ENCODE measurements at places on chromosomes 11 and 22.

DNA sequence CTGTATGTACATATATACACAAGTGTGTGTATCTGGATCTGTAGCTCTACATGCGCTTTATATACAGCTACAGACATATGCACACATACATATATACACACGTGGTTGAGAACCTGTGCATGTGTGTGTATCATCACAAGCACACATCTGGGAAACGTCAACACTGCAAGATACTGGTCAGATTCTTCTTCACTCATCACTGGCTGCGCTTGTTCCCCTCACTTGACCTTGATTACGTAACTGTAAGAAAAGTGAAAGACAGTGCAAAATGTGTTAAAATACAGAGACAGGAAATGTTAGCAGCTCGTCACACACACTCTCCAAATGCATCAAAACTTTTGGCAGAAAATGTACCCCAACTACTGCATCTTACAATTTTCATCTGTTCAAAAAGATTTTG, 51.9 kb upstream of the MN1 start:
- no peaks in the 10 kb centered on the region for H3K4me1 ChIP-seq
- H3K27me3 ChIP-seq: no peaks in the 10 kb centered on the region
- no peak overlapping the region for H3K4me3 ChIP-seq
- H3K36me3 ChIP-seq: peaks cover 82% of the 10 kb centered on the region

DNA sequence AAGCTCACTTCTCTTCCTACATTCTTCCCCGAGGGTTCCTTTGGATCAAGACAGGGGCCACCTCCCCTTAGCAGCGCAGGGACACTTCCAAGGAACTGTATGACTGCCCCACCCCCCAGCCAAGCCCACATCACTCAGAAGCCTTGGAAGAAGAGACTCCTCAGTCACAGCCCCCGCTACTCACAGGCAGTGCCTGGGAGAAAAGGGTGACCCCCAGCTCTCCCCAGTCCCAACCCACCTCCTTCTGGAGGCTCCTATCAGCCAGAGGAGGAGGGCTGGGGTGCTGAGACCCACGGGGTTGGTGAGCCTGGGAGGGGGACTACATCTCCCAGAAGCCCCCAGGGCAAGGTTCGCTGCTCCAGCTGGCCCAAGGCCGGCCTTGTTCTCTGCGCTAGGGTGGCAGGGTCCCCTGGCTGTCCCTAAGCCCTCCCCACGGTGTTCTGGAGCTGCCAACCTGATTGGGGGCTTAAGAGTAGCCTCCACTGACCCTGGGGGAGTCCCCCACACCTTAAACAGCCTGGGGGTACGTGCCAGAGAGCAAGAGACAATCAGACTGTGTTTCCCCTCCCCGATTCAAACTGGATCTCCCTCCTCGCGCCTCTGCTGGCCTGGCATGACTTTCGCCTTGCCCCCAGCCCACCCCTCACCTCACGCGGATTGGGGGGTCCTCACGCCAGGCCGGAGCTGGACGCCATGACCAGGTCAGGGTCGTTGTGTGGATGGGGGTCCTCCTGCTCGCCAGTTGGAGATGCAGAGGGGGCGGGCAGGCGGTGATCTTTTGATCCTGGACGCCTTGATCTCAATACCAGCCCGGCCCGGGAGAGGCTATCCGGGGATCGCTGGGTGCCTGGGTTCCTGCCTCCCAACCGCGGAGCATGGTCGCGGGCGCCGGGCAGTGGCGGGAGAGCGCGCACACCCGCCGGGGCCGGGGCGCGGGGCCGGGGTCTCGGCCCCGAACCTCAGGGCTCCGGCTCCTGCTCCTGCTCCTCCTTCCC, 838 bp downstream of the BCL9L start:
- H3K27ac ChIP-seq: peak overlapping the region; percentile 91
- H3K36me3 ChIP-seq: no peaks in the 10 kb centered on the region
- H3K4me1 ChIP-seq: peaks cover 76% of the 10 kb centered on the region
- peak overlapping the region; percentile 86 for H3K4me3 ChIP-seq

GRCh38 chr22:19636696-19637407, 77.5 kb upstream of the SEPTIN5 start:
- H3K36me3 ChIP-seq: no peaks in the 10 kb centered on the region
- no peak for ATAC-seq
- H3K4me3 ChIP-seq: no peak overlapping the region
- H3K4me1 ChIP-seq: no peaks in the 10 kb centered on the region

DNA sequence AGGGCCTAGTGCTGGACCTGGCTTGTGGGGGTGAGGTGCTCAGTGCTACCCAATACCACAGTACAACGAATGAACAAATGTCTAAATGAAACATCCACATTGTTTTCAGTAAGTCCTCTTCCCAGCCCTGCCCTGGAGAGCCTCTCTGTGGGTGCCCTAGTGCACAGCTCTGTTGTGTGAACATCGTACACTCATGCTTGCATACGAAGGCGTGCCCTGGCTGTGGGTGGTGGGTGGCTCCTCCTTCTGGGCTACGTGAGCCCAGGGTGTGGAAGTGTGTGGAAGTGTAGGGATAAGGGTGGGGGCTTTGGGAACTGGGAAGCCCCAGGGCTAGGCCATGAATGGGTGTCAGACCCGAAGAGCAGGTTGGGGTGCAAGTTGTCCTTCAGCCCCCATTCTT, 592 bp upstream of the NLRX1 start:
- peaks cover 7% of the 10 kb centered on the region for H3K4me1 ChIP-seq
- no peaks in the 10 kb centered on the region for H3K36me3 ChIP-seq
- ATAC-seq: no peak
- peak overlapping the region; percentile 93 for H3K4me3 ChIP-seq

- H3K4me1 ChIP-seq: peaks cover 3% of the 10 kb centered on the region
- H3K27me3 ChIP-seq: peaks cover 88% of the 10 kb centered on the region
- H3K4me3 ChIP-seq: no peak overlapping the region
- no peak for ATAC-seq
- H3K27ac ChIP-seq: no peak overlapping the region
Observed at GRCh38 chr11:70068345-70068744, 9.8 kb upstream of the ANO1 start.

DNA sequence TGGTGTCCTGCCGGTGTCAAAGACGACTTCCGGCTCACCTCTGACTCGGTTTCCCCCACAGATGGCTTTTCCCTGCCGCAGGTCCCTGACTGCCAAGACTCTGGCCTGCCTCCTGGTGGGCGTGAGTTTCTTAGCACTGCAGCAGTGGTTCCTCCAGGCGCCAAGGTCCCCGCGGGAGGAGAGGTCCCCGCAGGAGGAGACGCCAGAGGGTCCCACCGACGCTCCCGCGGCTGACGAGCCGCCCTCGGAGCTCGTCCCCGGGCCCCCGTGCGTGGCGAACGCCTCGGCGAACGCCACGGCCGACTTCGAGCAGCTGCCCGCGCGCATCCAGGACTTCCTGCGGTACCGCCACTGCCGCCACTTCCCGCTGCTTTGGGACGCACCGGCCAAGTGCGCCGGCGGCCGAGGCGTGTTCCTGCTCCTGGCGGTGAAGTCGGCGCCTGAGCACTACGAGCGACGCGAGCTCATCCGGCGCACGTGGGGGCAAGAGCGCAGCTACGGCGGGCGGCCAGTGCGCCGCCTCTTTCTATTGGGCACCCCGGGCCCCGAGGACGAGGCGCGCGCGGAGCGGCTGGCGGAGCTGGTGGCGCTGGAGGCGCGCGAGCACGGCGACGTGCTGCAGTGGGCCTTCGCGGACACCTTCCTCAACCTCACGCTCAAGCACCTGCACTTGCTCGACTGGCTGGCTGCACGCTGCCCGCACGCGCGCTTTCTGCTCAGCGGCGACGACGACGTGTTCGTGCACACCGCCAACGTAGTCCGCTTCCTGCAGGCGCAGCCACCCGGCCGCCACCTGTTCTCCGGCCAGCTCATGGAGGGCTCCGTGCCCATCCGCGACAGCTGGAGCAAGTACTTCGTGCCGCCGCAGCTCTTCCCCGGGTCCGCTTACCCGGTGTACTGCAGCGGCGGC, 5.5 kb downstream of the B3GNT6 start:
- no peak overlapping the region for H3K27ac ChIP-seq
- peaks cover 72% of the 10 kb centered on the region for H3K27me3 ChIP-seq
- peak overlapping the region; percentile 19 for H3K4me3 ChIP-seq
- no peaks in the 10 kb centered on the region for H3K36me3 ChIP-seq
- ATAC-seq: no peak

- no peak overlapping the region for H3K27ac ChIP-seq
- H3K4me1 ChIP-seq: peaks cover 6% of the 10 kb centered on the region
- H3K4me3 ChIP-seq: no peak overlapping the region
- H3K27me3 ChIP-seq: no peaks in the 10 kb centered on the region
- ATAC-seq: peak; percentile 67
Observed at GRCh38 chr11:46006418-46007070, 84.1 kb downstream of the LARGE2 start.

DNA sequence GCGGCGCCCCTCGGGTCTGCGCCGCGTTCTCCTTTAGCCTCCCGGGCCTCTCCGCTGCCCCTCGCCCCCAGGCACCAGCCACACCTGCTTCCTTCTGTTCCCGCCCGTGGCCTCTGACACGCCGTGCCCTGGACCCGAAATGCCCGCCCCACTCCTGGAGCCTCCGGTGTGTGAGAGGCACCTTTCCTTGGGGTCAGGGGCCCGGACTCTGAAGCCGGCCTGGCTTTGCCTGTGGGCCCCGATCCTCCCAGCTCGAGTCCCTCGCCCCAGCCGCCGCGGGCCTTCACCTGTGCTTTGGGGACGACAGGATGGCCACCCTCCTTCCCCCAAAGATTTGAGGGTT, 661 bp upstream of the CDPF1 start:
- peak; percentile 9 for ATAC-seq
- peak overlapping the region; percentile 93 for H3K4me3 ChIP-seq
- H3K27ac ChIP-seq: peak overlapping the region; percentile 89
- peaks cover 35% of the 10 kb centered on the region for H3K4me1 ChIP-seq

GRCh38 chr11:1655168-1656060, 25.8 kb downstream of the KRTAP5-5 start:
- H3K36me3 ChIP-seq: no peaks in the 10 kb centered on the region
- peaks cover 6% of the 10 kb centered on the region for H3K4me1 ChIP-seq
- H3K27ac ChIP-seq: no peak overlapping the region

GRCh38 chr22:38549101-38549894, 20.7 kb downstream of the DMC1 start:
- peaks cover 18% of the 10 kb centered on the region for H3K4me1 ChIP-seq
- ATAC-seq: no peak
- H3K27me3 ChIP-seq: no peaks in the 10 kb centered on the region
- no peak overlapping the region for H3K4me3 ChIP-seq
- H3K27ac ChIP-seq: no peak overlapping the region

- no peak within 1 kb of the TSS for H3K4me3 ChIP-seq
- no peaks in the 10 kb centered on the region for H3K4me1 ChIP-seq
- H3K27ac ChIP-seq: no peak within 1 kb of the TSS
- H3K36me3 ChIP-seq: no peaks in the 10 kb centered on the region
- ATAC-seq: no peak
- H3K27me3 ChIP-seq: peaks cover 13% of the 10 kb centered on the region
Observed at GRCh38 chr22:17562906-17563870, at the start of gene SLC25A18. SLC25A18 (plus strand) TSS chr22:17563498; CDS start chr22:17579945, 16,447 bp downstream.

DNA sequence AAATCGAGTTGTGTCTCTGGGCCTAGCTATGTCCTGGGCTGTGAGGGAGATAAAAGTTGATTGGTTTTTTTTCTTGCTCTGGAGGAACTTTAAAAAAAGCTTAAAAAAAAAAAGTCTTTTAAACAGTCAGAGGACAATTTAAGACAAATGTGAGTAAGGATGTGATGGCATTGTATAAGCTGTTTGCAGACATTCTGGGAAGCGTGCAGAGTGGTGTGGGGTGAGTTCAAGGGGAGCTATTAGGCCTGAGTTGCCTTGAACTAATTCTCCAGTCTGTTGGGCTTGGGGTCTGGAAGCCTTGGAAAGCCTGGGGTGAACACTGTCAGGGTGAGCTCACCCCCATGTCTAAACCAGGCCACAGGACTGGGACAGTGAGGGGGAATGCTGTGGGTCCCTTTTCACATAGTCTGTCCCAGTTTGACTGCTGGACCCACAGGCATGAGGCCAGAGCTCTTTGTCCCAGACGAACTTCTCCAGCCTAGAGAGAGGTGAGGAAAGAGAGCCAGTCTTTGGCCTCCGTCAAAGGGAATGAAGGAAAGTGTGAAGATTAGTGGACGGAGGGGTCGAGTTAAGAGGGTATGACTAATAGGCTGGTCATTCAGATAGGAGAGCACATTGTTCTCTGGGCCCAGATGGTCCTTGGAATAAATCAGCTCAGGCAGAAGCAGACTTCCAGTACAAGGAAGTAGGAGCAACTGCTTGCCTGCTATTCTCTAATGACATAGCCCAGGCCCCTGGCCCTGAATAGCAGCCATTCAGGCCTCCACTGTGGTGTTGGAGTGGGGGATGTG, 76.4 kb upstream of the NNMT start:
- peaks cover 20% of the 10 kb centered on the region for H3K4me1 ChIP-seq
- no peaks in the 10 kb centered on the region for H3K36me3 ChIP-seq
- H3K27me3 ChIP-seq: no peaks in the 10 kb centered on the region
- H3K27ac ChIP-seq: no peak overlapping the region
- no peak overlapping the region for H3K4me3 ChIP-seq

- H3K4me1 ChIP-seq: peaks cover 29% of the 10 kb centered on the region
- no peaks in the 10 kb centered on the region for H3K27me3 ChIP-seq
- no peaks in the 10 kb centered on the region for H3K36me3 ChIP-seq
- no peak overlapping the region for H3K4me3 ChIP-seq
- ATAC-seq: no peak
Observed at GRCh38 chr11:61111050-61111435, 8.8 kb downstream of the CD5 start.

DNA sequence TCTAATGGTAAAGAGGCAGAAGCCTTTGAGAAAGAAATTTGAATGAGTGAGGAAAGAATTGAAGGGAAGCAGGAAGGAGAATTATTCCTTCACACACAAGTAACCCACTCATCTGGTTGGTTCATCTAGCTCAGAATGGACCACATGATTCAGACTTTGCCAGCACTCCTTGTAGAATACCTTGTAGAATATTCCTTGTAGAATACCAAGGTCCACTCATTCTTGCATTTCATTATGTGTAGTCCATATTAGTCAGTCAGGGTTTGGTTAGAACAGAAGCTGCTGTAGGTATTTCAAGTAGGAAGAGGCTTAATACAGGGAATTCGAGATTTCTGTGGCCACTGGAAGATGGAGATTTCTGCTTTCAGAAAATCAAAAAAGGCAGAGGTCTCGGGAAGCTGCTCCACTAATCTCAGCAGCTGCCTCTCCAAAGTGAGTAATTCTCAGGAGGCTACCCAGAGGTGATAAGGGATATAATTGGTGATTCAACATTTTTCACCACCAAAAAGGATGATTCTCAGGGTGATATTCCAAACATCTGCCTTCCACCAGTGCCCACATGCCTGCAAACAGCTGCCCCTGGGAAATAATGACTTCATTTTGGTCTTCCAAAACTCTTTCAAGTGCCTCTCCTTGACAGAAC, 329.1 kb downstream of the TMEM135 start:
- H3K27ac ChIP-seq: no peak overlapping the region
- H3K36me3 ChIP-seq: no peaks in the 10 kb centered on the region
- no peak overlapping the region for H3K4me3 ChIP-seq

- H3K27me3 ChIP-seq: no peaks in the 10 kb centered on the region
- no peak for ATAC-seq
- H3K27ac ChIP-seq: peak overlapping the region; percentile 91
- H3K4me1 ChIP-seq: peaks cover 82% of the 10 kb centered on the region
- peak overlapping the region; percentile 86 for H3K4me3 ChIP-seq
- no peaks in the 10 kb centered on the region for H3K36me3 ChIP-seq
Observed at GRCh38 chr11:118922745-118923627, 2.7 kb downstream of the BCL9L start.
